ENCODE measurements at places on chromosomes 11 and 22.

GRCh38 chr11:934527-934926 lies 8.9 kb downstream of the AP2A2 start:
- no peaks in the 10 kb centered on the region for H3K27me3 ChIP-seq
- DNase-seq, result no peak

DNA sequence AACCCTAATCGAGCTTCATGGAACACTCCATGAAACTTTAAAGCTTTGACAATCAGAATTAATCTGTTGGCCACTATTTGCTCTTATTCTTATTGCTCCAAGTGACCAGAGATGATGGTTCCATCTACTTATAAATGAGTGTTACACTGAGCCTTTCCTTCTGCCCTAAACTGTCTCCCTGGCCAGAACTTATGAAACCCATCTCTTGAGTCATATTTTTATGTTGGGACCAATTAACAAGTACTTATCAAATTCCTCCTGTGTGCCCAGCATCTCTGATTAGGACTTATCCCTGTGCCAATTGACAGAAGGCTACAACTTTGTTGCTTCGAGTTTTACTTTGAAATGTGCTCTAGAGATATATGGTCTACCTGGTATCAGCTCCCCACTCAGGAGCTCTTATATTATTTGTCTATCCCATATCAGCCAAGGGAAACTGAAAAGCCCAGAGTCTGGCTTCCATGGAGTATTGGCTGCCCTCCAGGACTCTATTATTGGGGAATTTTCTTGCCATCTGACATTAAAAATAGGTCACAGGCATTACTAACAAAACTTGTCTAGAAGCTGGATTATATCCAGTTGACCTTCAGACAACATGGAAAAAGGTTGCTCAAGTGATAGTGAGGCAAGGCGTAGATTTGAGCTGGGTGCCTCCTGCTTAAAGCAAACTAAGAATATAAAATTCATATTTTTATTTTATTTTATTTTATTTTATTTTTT lies 8.8 kb downstream of the KREMEN1 start:
- no peaks in the 10 kb centered on the region for H3K27me3 ChIP-seq
- DNase-seq, result no peak
- no peaks in the 10 kb centered on the region for H3K4me1 ChIP-seq

DNA sequence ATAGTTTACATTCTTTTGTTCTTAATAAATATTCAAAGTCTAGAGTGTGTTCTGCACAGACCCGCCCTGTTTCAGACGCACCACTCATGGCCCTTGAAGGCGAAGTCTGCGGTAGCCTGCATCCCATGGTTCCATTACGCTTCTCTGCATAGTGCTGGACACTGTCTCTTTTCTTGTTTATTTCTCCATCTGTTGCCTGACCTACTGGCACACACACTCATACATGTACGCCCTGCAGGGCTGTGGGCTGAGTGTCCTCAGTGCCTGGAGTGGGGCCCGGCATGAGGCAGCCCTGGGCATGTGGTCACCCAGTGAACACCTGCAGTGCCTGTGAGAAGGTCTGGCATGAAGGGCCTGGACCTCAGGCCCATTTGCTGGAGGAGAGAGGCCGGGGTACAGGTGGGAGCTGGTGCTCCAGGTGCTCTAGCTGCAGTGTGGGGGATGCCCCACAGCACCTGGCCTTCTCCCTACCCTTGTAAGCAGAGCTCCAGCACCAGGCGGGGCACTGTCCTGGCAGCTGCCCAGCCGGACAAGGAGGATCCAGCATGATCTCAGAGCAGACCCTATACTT lies 404.1 kb downstream of the TBC1D22A start:
- no peaks in the 10 kb centered on the region for H3K4me1 ChIP-seq
- no peak overlapping the region for H3K4me3 ChIP-seq
- H3K27ac ChIP-seq, result no peak overlapping the region
- no peaks in the 10 kb centered on the region for H3K36me3 ChIP-seq
- no peaks in the 10 kb centered on the region for H3K27me3 ChIP-seq

GRCh38 chr11:70303070-70303469 lies 32.6 kb downstream of the PPFIA1 start:
- no peaks in the 10 kb centered on the region for H3K36me3 ChIP-seq
- H3K27ac ChIP-seq, result no peak overlapping the region
- no peak for DNase-seq
- no peaks in the 10 kb centered on the region for H3K27me3 ChIP-seq
- H3K4me1 ChIP-seq, result peaks cover 13% of the 10 kb centered on the region
- H3K4me3 ChIP-seq, result peak overlapping the region; percentile 45

- no peaks in the 10 kb centered on the region for H3K36me3 ChIP-seq
- DNase-seq, result no peak
- no peak overlapping the region for H3K4me3 ChIP-seq
- no peaks in the 10 kb centered on the region for H3K4me1 ChIP-seq
- H3K27me3 ChIP-seq, result no peaks in the 10 kb centered on the region
- H3K27ac ChIP-seq, result no peak overlapping the region
Observed at GRCh38 chr11:29435421-29435820, 581.4 kb downstream of the KCNA4 start.

- no peak for DNase-seq
- no peaks in the 10 kb centered on the region for H3K4me1 ChIP-seq
- H3K4me3 ChIP-seq, result no peak overlapping the region
- H3K36me3 ChIP-seq, result no peaks in the 10 kb centered on the region
- no peaks in the 10 kb centered on the region for H3K27me3 ChIP-seq
Observed at GRCh38 chr11:27976262-27976661, 131.7 kb downstream of the KIF18A start.

DNA sequence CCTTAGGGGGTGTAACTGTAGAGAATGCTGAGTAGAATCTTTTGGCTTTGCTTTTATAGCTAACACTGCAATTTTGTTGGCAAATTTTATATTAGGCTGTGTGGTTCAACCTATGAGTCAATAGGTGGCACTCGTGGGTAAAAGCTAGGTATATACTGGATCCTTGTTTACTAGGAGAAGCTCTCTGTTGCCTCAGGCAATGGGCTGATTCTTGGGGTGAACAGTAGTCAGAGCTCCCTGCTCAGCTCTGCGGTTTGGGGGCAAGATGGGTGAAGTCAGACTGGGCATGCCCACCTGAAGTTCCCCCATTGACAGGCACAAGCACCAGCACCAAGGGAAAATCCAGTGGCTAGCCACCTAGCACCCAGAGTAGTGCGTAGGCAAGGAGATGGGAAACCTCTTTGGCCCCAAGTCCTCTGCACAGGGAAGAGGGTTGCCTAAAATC lies 238.7 kb downstream of the FAM181B start:
- H3K36me3 ChIP-seq, result no peaks in the 10 kb centered on the region
- no peak for DNase-seq
- no peak overlapping the region for H3K27ac ChIP-seq
- H3K27me3 ChIP-seq, result no peaks in the 10 kb centered on the region
- no peaks in the 10 kb centered on the region for H3K4me1 ChIP-seq
- no peak overlapping the region for H3K4me3 ChIP-seq

GRCh38 chr11:105699203-105699602 lies 89.3 kb downstream of the GRIA4 start:
- no peak overlapping the region for H3K27ac ChIP-seq
- H3K36me3 ChIP-seq, result no peaks in the 10 kb centered on the region
- H3K27me3 ChIP-seq, result no peaks in the 10 kb centered on the region

GRCh38 chr11:2807801-2808241 lies 77.8 kb downstream of the CDKN1C start:
- H3K27ac ChIP-seq, result no peak overlapping the region
- DNase-seq, result no peak
- peak overlapping the region; percentile 54 for H3K4me3 ChIP-seq
- no peaks in the 10 kb centered on the region for H3K4me1 ChIP-seq
- H3K27me3 ChIP-seq, result no peaks in the 10 kb centered on the region
- H3K36me3 ChIP-seq, result no peaks in the 10 kb centered on the region

- no peaks in the 10 kb centered on the region for H3K36me3 ChIP-seq
- no peak overlapping the region for H3K4me3 ChIP-seq
- H3K4me1 ChIP-seq, result peaks cover 17% of the 10 kb centered on the region
Observed at GRCh38 chr11:134333946-134334345, 2.2 kb downstream of the GLB1L2 start.

DNA sequence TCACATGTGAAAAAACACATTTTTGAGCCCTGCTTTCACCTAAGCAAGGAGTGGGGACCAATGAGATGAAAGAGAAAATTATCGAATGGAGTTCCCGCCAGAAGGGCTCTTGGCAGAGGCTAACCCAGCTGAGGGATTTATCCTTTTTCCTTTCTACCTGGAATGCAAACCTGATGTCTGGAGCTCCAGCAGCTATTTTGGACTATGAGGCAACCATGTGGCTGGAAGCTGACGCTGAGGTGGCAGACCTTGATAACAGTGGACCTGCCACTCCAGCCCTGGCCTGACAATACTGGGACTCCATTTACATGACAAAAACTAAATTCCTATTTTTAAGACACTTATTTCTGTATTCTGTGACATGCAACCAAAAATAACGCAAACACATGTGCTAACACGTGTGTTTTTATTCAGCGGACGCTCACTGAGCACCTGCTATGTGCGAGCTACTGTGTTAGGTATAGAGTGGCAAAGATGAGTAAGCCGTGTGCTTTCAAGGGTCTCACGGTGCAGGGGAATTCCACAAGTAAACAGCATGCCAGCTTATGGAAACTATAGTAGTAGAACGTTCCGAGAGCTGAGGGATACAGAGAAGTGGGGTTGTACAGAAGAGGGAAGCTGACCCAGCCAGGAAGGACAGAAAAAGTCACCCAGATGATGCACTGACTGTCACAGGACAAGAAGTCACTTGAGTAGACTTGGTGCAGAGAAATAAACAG lies 19.1 kb upstream of the ISX start:
- no peaks in the 10 kb centered on the region for H3K27me3 ChIP-seq
- no peak for DNase-seq
- no peak overlapping the region for H3K4me3 ChIP-seq
- H3K4me1 ChIP-seq, result no peaks in the 10 kb centered on the region

DNA sequence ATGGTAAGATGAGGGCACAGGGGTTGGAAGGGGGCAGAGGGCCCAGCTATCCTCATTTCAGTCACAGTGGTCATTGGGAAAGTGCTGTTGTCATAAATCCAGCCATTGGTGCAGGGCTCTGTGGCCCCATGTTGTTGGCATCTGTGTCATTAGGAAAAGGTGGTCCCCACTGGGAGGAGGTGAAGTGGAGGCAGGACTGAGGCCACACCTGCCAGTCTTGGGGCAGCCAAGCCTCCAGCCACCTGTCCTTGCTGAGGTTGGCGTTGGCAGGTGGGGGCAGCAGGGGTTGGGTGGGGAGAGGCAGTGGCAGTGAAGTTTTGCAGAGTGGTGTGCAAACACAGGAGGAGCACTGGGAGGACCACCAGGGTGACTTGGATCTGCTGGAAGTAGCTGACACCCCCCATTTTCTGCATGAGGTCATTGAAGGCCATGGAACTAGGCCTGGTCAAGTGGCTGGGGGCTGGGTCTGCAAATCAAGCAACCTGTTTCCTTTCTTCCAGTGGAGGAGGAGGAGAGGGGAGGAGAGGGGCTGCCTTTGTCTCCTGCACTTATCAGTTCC lies 25.3 kb downstream of the SLC22A6 start:
- no peaks in the 10 kb centered on the region for H3K36me3 ChIP-seq
- no peaks in the 10 kb centered on the region for H3K27me3 ChIP-seq
- no peak for DNase-seq
- no peaks in the 10 kb centered on the region for H3K4me1 ChIP-seq

GRCh38 chr11:9714272-9714940 lies 50.5 kb downstream of the SWAP70 start:
- no peak overlapping the region for H3K27ac ChIP-seq
- H3K4me3 ChIP-seq, result no peak overlapping the region
- peaks cover 29% of the 10 kb centered on the region for H3K4me1 ChIP-seq
- DNase-seq, result no peak
- no peaks in the 10 kb centered on the region for H3K27me3 ChIP-seq

- no peaks in the 10 kb centered on the region for H3K36me3 ChIP-seq
- peaks cover 6% of the 10 kb centered on the region for H3K4me1 ChIP-seq
- no peak overlapping the region for H3K27ac ChIP-seq
- H3K27me3 ChIP-seq, result peaks cover 9% of the 10 kb centered on the region
- no peak overlapping the region for H3K4me3 ChIP-seq
- DNase-seq, result no peak
Observed at GRCh38 chr22:39559456-39560105, 11.0 kb upstream of the CACNA1I start.

- H3K27me3 ChIP-seq, result no peaks in the 10 kb centered on the region
- no peaks in the 10 kb centered on the region for H3K36me3 ChIP-seq
- H3K4me3 ChIP-seq, result no peak overlapping the region
- no peak overlapping the region for H3K27ac ChIP-seq
- peaks cover 22% of the 10 kb centered on the region for H3K4me1 ChIP-seq
Observed at GRCh38 chr11:101336858-101337257, 207.2 kb upstream of the PGR start.

- no peak for DNase-seq
- H3K27me3 ChIP-seq, result no peaks in the 10 kb centered on the region
- H3K4me1 ChIP-seq, result peaks cover 4% of the 10 kb centered on the region
- H3K27ac ChIP-seq, result no peak overlapping the region
- no peak overlapping the region for H3K4me3 ChIP-seq
- H3K36me3 ChIP-seq, result peaks cover 7% of the 10 kb centered on the region
Observed at GRCh38 chr11:45649544-45650165, 15.8 kb downstream of the CHST1 start.

DNA sequence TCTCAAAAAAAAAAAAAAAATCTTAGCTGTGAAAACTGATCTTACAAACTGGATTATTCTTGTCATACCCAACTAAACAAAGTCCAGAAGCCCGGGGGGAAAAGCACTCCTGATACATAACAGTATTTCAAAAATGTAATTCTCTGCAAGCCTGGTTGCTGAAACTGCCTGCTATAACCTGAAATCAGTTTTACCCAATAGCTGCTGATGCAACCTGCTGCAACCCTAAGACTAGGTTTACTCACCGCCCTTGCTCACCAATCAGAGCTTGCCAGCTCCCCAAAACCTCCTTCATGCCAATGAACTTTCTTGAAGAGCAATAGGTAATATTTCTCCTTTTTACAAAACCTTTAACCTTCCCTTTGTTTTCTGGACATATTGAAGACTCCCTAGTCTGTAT lies 12.4 kb downstream of the FGF19 start:
- no peak overlapping the region for H3K4me3 ChIP-seq
- no peaks in the 10 kb centered on the region for H3K36me3 ChIP-seq
- H3K4me1 ChIP-seq, result no peaks in the 10 kb centered on the region
- no peak overlapping the region for H3K27ac ChIP-seq

GRCh38 chr11:4187055-4187988 lies 92.7 kb downstream of the RRM1 start:
- no peaks in the 10 kb centered on the region for H3K4me1 ChIP-seq
- H3K27ac ChIP-seq, result no peak overlapping the region

GRCh38 chr11:61711498-61711897 lies 31.3 kb downstream of the DAGLA start:
- no peaks in the 10 kb centered on the region for H3K4me1 ChIP-seq
- DNase-seq, result no peak
- H3K36me3 ChIP-seq, result no peaks in the 10 kb centered on the region
- no peaks in the 10 kb centered on the region for H3K27me3 ChIP-seq
- H3K27ac ChIP-seq, result no peak overlapping the region

DNA sequence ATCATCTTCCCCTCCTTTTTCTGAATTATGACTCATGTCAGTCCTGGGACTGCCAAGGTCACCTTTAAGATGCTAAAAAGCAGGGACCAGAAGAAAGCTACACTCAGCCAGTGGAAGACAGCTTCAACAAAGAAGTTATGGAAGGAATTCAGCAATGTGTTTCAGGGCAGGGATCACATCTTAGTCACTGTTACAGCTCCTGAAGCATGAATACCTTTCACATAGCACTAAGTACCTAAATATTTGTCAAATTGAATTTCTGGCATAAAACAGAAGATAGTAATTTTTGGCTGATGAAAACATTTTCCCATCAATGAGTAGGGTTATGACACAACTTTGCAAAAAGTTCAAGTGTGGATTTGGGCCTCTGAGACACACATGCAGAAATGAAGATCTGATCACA lies 5.2 kb downstream of the DDB1 start:
- H3K27ac ChIP-seq, result no peak overlapping the region
- DNase-seq, result no peak
- H3K4me1 ChIP-seq, result peaks cover 11% of the 10 kb centered on the region
- H3K27me3 ChIP-seq, result no peaks in the 10 kb centered on the region
- H3K36me3 ChIP-seq, result peaks cover 50% of the 10 kb centered on the region
